ENCODE measurements at places on chromosomes 2 and 18.

DNA sequence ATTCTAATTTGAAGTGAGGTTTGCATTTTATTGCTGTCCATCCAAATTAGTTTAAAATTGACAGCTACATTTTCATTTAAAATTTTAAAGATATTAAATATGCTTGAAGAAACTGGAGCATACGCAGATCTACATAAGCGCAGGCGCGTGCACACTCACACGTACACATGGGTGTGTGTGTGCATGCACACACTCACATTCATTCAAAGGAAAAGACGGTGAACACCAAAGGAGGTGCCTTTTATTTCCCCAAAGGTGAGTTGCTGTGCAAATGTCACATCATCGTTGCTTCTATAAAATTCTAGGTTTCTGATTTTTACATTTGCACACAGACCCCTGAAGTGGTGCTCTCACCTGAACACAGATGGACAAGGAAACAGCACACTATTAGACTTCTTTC is 194.2 kb downstream of the GRB14 start:
- DNase-seq: no peak

DNA sequence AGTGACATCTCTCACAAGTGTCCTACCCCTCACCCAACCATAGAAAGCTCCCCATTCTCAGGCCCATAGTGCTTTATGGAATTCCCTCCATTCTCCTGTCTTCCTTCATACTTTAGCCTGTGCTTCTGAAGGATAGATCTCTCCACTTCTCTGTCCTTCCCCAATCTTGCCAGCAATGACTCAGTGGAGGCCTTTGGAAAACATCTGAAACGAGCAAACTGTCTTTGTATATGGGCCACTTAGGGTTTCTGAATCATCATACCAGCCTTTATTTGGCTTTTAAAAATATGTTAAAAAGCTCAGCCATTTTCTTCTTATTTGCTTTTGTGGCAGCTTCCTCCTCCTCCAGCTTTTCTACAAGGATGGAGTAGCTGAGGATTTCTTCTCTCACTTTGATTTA is 65.6 kb upstream of the ZNF385B start:
- no peak for DNase-seq

- DNase-seq: no peak
Measured at GRCh38 chr18:48742706-48743475, 204.1 kb downstream of the CTIF start.

DNA sequence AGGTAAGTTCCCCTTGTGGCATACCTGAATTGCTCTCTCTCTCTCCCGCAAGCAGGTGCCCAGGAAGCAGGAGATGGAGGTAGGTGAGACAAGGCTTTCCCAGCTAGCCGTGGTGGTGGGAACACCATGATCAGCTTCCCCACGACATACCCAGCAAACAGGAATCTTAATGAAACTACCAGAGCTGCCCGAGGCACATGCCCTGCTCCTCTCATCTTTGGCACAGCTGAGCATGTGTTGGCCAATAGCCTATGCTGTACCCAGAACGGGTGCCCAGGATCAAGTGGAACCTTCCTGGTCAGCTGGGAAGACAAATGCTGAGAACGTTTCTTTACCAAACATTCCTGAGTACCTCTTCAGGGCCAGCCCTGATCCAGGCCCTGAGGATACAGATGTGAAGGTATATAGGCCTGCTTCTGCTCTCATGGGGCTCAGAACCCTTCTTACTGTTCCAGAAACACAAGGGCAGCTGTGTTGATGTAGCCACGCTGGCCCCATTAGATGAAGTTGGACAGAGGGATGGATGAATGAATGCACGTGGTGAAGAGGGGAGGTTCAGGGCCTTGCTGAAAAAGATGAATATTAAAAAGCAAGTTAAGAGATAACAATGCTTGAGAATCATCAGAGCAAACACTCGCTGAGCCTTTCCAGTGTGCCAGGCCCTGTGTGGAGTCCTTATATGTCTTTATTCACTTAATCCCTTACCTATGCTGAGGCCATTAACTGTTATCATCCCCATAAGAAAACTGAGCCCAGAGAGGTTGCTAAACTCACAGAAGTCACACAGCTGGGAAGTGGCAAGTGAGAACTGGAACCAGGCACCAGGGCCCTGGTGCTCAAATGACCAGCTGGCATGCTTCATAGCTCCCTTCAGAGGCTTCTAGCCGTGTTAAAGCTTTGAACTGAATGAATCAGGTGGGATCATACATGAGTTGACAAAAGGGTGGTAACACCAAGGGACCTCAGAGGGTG is 68.8 kb upstream of the TMEM247 start:
- DNase-seq: no peak

DNA sequence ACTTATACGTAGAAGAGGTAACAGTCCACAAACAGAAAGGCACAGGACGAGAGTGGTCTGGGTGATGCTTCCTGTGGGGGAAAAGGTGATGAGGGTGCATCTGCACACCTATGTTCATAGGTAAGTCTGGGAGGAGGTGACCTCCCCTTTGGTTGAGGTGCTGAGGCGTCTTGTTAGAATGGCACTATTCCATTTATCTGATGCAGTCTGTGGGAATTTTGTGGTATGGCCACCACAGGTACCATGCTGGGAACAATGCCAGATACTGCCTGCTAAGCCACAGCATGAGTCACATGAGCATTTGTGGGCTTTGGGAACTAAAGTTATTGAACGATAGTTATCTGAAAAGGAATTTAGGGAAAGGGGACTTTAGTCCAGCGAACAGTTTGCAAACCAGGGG is 27.9 kb downstream of the IL37 start:
- DNase-seq: no peak

DNA sequence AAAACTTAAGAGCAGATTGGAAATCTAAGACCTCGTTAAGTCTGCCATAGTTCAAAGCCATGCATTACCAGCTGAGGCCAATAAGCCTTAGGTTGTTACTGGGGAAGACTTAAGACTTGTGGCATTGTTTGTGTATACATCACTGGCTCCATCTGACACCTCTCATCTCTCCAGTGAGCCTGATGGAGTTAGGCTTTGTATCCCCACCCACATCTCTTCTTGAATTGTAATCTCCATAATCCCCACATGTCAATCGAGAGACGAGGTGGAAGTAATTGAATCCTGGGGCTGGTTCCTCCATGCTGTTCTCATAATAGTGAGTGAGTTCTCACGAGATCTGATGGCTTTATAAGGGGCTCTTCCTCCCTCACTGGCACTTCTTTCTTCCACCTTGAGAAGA is 404.6 kb downstream of the ARHGAP15 start:
- no peak for DNase-seq

GRCh38 chr2:44743473-44743872 is 198.0 kb upstream of the SIX3 start:
- no peak for DNase-seq

GRCh38 chr2:207143215-207144172 is 22.3 kb downstream of the KLF7 start:
- peak; percentile 54 for DNase-seq

Data from NCI-H1436 (cell line).